ENCODE measurements at places on chromosomes 3 and 15.

GRCh38 chr3:49839193-49839809 lies 17.1 kb downstream of the TRAIP start:
- DNase-seq: no peak

DNA sequence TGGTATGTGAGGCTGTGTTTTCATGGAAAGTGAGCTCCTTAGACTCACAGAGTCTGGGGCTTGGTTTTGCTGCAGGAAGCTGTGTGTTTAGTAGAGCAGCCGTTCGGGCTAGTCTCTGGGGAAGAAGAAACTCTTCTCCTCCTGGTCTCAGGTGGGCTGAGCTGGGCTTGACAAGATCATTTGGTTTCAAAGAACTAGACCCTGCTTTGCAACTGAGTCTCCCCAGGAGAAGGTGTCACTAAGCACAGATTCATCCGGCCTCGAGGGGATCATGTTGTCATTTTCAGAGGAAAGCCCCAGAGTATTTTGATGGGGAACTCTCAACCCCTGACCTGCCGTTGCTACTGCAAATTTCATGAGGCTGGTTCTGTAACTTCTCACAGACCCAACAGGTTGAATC lies 188.5 kb downstream of the FAM43A start:
- no peak for DNase-seq

DNA sequence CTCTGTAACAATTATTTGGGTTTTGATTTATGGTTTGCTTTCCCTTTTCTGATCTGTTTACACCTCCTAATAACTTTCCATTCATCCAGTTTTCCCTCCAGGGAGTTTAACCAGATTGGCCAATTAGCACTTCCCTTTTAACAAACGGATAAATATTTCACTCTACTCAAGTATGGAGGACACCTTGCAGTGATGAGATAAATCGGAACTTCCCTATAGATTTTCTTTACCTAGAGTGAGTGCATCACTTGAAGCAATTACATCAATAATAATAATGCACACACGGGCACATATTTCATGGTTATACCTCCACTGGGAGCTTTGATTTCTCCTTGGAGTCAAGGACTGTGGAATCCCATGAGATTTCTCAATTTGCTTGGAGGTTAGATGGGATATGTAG lies 239.1 kb upstream of the CFAP20DC start:
- no peak for DNase-seq

- no peak for DNase-seq
Observed at GRCh38 chr3:51681453-51681852, 10.4 kb downstream of the TEX264 start.

DNA sequence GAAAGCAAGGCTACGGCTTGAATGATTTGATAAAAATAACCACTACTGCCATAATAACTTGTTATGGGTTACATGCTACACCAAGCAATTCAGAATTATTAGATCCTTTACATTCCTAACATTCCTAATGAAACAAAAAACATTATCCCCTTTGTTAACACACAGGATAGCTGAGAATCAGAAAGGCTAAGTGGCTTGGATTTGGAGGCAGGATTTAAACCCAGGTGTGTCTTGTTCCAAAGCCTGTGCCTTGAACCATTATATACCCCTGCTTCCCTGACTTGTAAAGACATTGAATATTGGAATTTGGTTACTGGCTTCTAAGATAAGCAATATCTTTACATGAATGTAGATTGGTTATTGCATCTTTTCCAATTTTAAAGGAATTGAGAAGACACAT lies 417.1 kb upstream of the GOLIM4 start:
- DNase-seq: no peak

DNA sequence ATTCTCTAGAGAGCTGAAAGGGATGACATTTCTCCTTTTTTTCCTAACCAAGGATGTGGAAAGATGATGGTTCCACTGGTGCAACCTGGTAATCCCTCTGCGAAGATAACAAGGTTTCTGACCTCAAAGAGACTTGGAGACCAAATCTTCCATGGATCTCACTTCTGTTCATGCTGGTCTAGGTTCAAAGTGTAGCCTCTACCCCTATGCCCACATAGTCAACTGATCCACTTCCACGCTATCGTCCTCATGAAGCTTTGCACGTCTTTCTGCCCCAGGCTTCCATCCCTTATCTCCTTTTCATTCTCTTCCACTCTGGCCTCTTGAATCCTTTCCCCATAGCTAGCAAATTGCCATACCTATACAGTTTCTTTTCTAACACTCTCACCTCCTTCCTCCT lies 8.8 kb upstream of the MED12L start:
- no peak for DNase-seq

GRCh38 chr15:58139276-58139988 lies 1.3 kb downstream of the AQP9 start:
- no peak for DNase-seq

- no peak for DNase-seq
Observed at GRCh38 chr15:71374607-71375352, 259.5 kb downstream of the THSD4 start.

- no peak for DNase-seq
Observed at GRCh38 chr3:112308151-112308911, 14.3 kb upstream of the SLC9C1 start.

GRCh38 chr3:109269577-109270275 lies 46.6 kb downstream of the DPPA2 start:
- DNase-seq: no peak

- DNase-seq: no peak
Observed at GRCh38 chr15:76904461-76905012, 603 bp downstream of the SCAPER start.

DNA sequence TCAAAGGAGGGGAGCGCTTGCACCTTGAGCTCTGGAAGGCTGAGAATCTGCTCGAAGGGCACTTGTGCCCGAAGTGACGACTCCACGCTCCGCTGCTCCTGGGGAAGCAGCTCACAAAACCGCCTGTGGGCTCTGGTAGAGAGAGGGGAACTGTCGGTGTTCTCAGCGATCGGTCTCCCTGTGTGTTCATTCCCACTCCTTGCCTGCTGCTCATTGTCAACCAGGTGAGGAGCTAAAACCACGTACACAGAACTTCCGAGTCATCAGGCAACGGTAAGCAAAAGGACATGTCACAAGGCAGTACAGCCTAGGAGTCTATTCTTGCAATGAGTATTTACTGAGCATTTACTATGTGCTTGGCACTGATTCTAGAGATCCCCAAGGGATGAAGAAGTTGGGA lies 1.5 kb downstream of the CIB1 start:
- DNase-seq: no peak

DNA sequence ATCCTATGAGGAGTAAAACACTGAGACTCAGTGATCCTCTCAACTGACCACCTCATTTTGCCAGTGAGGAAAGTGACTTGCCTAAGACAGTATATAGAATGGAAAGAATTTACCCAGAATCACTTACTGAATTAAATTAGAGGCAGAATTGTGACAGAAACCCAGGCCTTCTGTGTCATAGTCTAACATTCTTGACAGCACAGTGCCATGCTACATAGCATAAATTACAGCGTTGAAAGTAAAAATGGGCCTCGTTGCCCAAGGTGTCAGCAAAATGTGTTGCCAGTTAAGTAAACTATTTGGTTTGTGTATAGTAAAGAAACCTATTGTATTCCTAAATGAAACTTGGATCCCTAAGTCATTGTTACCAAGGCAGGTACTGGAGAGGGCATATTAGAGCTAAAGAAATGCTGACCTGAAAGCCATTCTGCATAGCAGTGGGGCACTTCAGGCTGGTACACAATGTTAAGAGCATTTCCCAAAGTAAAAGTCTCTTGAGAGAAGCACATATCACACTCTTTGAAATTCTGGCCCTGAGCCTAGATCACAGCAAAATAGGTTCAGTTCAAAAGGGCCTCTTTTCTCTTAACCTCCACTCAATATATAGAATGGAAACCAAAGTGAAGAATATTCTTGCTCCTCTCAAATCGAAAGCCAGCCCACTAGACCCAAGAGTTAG lies 53.8 kb downstream of the HMG20A start:
- DNase-seq: no peak

- DNase-seq: no peak
Observed at GRCh38 chr15:91338766-91339165, 238.7 kb downstream of the SV2B start.

GRCh38 chr3:41363830-41364523 lies 164.7 kb downstream of the CTNNB1 start:
- DNase-seq: no peak

GRCh38 chr15:60634815-60635214 lies 155.9 kb upstream of the ICE2 start:
- DNase-seq: no peak

GRCh38 chr15:36590838-36591237 lies 11.4 kb downstream of the CDIN1 start:
- no peak for DNase-seq

DNA sequence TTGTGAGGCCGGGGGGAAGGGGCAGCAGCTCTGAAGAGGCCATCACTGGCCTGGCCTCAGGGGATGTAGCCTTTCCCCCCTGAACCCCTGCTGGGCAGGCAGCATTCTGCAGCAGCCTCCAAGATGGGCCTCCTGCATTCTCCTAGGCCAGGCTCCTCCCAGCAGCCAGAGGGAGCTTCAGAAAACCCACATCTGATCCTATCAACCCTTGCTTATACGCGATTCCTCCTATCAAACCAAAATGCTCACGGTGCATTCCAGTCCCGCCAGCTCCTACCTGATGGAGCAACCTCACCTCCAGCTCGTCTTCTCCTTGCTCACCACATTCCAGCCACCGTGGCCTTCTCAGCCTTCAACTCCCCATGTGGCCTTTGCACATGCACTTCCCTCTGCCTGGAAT lies 85.7 kb downstream of the MEGF11 start:
- DNase-seq: no peak

DNA sequence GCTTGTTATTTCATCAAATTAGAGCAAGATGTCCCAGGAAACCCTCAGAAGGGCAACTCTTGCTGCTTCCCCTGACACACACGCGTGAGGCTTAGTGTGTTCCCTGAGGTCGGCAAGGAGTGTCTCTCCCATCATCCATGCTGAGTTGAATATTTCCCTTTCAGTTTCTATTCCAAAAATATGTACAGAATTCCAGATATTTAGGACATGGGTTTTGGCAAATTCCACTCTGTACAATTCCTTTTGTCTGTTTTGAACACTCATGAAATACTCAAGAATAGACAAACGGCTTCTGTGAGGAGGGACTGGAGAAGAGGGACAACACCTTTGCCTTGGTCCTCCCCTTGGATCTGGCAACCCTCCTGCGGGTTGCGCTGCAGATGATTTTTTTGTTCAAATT lies 138.0 kb downstream of the DUT start:
- no peak for DNase-seq

DNA sequence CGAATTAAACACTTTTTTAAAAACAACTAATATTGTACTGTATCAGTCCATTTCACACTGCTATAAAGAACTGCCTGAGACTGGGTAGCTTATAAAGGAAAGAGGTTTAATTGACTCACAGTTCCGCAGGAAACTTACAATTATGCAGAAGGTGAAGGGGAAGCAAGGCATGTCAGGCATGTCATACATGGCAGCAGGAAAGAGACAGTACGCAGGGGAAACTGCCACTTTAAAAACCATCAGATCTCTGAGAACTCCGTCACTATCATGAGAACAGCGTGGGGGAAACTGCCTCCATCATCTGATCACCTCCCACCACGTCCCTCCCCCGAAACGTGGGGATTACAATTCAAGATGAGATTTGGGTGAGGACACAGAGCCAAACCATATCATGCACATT lies 162.8 kb upstream of the TPM1 start:
- DNase-seq: no peak

DNA sequence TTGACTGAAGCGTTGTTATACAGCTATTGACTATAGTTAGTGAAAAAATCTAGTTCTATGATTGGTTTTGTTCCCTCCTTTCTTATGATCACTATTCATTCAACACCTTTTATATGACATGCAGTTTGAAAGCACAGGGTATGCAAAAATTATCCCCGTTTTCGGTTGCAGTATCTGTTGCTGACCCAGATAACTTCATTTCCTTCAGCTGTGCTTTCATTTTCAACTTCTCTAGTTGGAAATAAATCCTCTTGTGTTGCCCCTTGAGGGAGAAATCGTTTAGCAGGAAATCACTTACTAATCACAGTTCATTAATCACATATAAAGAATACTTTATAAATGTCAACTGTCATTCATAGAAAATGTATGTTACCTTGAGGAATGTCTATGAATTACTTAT lies 55.1 kb downstream of the MBNL1 start:
- no peak for DNase-seq

DNA sequence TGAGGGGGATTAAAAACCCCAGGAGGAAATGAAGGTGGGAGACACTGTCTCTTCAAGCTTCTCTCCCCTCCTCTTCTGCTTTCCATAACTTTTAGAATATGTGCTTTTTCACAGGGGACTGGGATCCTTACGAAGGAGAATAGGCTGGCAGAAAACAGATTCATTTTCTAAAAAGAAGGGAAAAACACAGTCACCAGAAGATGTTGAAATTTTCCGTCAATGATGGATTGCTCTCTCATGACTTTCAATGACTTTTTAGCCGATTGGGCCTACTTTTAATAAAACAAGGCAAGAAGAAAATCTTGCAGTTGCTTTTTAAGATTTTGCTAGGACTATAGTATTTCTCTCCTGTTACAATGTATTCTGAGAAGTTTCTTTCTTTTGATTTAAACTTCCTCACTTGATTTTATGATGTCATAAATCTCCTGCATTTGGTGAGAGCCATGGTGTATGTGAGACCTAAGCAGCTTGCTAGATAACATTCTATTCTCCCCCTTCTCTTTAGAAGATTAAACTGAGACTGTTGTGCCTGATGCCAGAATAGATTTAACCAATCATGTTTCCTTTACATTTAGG lies 241.2 kb downstream of the FEZF2 start:
- DNase-seq: no peak

- DNase-seq: no peak
Observed at GRCh38 chr15:87761736-87762509, 494.6 kb downstream of the NTRK3 start.

DNA sequence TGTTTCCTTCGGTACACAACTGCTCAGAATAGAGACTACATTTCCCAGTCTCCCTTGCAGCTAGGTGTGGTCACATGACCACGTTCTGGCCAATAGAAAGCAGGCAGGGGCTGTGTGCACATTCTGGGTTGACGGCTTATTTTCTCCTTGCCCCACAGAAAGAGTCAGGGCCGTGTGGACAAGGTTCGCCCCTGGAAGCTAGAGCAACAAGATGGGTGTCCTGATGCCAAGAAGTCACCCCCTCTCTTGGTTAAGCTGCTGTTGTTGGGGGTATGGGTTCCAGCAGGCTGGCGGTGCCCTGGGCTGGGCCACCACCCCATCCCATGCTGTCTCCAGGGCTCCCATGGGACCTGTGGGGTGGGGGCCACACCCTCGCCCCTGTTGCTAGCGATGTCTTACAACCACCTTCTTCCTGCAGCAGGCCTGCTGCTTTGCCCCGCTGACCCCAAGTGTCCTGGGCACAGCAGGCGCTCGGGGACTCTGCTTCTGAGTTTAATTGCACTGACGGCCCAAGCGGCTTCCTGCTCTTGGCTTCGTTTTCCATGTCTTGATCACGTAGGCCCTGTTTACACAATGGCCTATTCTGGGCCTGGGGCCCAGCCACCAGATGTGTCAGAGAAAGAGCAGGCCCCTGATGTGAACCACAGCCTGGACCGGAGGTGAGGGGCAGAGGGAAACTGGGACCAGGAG lies 24.9 kb downstream of the ABTB1 start:
- DNase-seq: no peak

- DNase-seq: no peak
Observed at GRCh38 chr3:115077501-115078250, 69.4 kb downstream of the ZBTB20 start.

- no peak for DNase-seq
Observed at GRCh38 chr3:139288266-139288821, 55.5 kb upstream of the MRPS22 start.
